ENCODE measurements at places on chromosomes 3 and 15.

GRCh38 chr15:25565470-25566264, 126.8 kb upstream of the UBE3A start:
- no peak for DNase-seq

- DNase-seq: no peak
These were observed 47.0 kb downstream of the GRK7 start for GRCh38 chr3:141810161-141810560.

DNA sequence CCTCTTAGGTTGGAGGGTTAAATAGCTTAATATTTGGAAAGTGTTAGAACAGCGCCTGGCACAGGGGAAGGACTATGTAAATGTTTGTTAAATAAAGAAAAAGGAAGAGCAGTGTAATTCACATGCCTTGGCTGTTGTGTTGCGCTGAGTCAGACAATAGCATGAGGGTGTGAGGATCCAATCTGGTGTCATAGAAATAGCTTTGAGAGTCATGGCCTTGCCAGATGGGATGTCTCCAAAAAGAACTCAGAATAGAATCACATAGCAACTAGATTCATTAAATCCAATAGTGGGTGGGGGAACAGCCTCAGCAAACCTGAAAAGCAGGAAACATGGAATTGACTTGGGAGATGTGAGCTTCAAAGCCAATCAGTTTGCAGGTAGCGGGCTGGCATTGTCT, 3.9 kb upstream of the RBSN start:
- no peak for DNase-seq

DNA sequence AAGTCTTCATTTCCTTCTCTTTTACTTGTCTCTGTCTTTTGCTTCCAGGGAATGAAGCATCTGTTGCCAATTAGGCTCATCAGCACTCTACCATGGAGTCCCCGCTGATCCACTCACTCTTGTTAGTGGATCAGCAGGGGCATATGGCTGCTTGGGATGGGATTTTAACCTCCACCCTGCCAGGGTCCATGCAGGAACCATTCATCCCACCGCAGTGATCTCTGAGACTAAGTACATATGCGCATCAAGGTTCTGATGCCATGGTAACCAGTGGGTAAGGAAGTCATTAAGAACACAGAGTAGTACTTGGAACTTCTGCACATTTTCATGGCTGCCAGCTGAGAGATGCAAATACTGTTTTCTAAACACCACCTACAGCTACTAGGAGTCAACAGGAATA, 374.0 kb upstream of the ALCAM start:
- no peak for DNase-seq

GRCh38 chr15:26051761-26052675, 188.9 kb upstream of the ATP10A start:
- no peak for DNase-seq

DNA sequence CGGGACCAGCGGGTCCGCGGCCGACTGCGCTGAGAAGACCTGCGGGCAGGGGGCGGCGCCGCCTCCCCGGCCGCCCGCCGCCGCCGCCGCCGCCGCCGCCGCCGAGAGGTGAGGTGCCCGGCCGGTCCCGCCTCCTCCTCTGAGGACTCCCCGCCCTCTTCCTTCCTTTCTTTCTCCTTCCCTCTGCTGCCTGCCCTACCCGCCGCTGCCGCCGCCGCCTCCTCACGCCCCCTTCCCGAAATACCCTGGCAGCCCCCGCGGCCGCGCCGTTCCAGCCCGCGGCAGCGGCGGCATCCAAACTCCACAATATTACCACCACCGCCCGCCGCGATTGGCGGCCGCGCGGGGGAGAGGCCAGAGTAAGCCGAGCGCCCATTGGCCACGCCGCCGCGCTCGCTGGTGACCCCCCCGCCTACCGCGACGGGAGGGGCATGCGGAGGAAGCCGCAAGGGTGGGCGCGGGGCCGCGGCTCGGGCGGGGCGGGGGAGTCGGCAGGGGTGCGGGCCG, 61.8 kb upstream of the ANKRD28 start:
- DNase-seq: peak; percentile 69

DNA sequence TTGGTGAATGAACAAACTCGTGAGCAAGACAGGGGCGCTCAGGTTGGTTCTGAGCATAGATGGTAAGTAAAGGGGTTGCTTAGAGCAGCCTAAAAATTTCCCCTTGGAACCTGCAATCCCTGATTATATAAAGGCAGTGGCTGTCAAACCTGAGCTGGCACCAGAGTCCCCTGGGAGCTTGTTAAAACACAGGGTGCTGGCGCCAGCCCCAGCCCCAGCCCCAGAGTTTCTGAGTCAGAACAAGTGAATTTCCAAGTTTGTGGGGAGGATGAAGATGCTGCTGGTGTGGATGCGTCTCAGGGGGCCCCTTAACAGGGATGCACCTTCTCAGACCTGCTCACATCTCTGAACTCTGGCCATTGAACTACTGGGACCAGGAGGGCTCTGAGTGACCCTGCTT, 48.2 kb downstream of the FEM1B start:
- DNase-seq: no peak
